ENCODE measurements at places on chromosomes 2 and 18.

GRCh38 chr2:65355186-65355831, 77.1 kb downstream of the SPRED2 start:
- DNase-seq, result no peak

GRCh38 chr2:40283111-40283909, 168.6 kb downstream of the SLC8A1 start:
- DNase-seq, result no peak

DNA sequence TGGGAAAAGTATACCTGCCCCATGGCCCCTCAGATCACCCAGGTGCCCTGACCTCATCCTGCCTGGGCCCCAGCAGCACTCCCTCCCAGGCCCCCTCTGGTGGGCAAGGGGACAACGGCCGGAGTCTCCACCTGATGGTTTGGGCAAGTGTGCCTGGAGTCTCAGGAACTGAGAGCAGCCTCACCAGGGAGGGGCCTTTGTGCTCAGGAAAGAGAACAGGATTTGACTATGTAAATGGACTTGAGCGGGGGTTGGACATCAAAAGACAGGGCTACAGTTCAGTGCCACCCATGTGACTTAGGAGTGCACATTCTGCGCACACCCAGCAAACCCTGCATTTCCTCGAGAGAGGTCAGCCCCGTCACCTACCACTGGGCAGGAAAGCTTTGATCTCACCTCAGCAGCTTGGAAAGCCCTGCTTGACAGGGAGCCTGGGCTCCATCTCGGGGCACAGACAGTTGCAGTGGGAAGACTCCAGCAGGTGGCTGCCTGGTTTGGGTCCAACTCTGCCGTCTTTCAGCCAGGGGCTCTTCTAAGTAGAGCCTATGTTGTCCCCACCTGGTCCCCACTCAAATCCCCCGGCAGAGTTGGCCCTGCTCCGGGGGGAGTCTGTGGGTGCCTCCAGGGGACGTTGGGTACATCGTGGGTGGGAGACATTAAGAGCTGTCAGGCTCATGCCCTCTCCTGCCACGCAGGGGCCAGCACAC, 3.3 kb downstream of the INPP5D start:
- peak; percentile 59 for DNase-seq

DNA sequence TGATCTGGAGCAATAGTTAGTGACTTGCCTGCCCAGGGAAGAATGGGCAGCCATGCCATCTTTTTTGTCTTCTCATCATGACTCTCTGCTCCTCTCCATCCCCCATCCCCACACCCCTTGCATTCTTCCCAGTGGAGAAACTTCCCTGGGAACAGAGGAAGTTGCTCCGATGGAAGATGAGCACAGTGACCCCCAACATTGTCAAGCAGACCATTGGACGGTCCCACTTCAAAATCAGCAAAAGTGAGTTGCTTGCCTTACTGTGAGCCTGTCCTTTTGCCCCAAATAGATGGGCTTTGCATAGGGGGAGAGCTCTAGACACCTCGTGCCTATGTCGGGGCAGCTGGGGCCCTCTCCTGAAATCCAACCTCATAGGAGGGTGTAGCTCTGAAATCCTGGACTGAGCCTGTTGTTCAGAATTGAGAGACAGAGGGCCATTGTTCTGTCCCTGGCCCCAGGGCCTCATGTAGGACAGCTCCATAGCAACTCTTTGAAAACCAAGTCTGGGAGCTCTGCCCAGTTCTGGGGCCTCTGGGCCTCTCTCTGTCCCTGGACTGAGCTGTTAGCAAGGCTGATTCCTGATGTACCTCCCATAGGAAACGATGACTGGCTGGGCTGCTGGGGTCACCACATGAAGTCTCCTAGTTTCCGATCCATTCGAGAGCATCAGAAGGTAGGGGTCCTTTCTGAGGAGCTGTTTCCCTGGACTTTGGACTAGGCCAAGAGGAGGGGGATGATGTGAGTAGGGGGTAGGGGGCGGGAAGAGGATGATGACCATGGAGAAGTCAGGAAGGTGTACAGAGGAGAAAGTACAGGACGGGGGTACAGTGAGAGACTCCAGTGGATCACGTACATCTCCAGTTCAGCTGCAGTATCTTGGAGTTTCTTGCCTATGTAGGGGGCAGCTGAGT, 35.2 kb downstream of the TTLL4 start:
- DNase-seq, result no peak
